ENCODE measurements at places on chromosomes 3 and 15. TPM values are rescaled to one million over a fixed set of nuclear protein-coding genes. Genes with fewer than 3 reads are reported as not detected.

DNA sequence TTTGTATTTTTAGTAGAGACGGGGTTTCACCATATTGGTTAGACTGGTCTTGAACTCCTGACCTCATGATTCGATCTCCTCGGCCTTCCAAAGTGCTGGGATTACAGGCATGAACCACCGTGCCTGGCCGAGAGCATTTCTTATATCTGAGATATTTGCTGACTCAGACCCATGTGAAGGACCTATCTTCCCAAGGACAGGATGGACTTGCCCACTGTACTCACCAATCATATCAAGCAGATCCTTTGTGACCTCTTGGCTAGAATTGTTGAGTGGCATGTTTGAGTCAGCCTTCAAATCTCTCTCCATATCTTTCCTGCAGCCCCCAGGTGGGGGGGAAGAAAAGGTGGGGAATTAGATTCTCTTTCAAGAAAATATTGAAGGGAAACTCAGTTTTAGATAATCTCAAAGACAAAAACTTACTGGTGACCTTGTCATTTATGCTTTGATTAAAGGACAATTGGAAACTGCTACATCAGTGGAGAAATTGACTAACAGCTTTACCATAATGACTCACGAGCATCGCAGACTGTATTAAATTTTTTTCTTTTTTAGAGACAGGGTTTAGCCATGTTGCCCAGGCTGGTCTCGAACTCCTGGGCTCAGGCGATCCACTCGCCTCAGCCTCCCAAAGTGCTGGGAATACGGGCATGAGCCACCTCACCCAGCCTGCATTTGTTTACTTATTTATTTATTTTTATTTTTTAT is 3.1 kb downstream of the C3orf62 start:
- H3K27ac ChIP-seq, result no peak overlapping the region
- no peaks in the 10 kb centered on the region for H3K27me3 ChIP-seq
- no peak for DNase-seq
- no peaks in the 10 kb centered on the region for H3K4me1 ChIP-seq

Gene MCF2L2
- 1.7 TPM for total RNA-seq

Gene EXD1
- not detected for total RNA-seq

Gene ATP13A4
- 3.7 TPM for total RNA-seq

Gene ZDHHC23
- total RNA-seq, result 20.1 TPM

DNA sequence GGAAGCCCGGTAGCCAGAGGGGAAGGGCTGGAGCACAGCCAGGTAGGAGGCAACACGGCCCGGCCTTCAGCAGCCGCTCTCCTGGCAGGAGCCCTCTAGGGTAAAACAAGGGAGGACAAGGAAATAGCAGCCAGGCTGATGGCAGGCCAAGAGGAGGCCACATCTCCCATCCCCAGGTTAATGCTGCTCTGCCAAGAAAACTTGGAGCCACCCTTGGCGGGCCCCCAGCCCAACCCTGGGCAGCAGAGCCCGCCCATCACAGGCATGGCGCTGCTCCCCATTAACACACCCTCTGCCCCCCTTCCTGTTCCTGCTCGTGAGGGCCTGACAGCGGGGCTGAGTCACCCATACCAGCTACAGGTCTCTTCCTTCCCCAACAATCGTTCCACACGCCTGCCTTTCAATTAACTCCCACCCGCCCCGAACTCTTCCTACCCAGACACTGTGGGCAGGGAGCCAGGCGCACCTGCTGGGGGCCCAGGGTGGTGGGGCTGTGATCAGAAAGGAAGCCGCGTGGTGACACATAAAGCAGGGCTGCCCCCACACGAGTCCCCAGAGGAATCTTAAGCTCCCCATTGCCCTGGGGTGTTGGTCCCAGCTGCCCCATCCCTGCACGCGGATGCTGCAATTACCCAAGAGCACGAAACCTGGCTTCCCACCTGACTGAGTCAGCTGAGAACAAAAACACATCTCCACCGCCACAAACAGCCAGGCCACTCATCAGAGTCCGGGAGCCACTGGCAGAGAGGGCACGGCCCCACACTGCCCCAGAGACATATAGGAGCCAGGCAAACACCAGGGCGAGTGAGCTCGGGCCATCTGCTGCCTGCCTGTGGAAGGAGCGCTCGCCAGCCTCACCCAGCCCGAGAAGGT is at the start of gene C15orf62:
TSS of gene C15orf62 (plus strand) at position 707 of the 873 bp plus-strand sequence. CDS start 516 bp downstream, outside the sequence.
- no peaks in the 10 kb centered on the region for H3K27me3 ChIP-seq
- H3K4me3 ChIP-seq, result no peak within 1 kb of the TSS
- no peak within 1 kb of the TSS for H3K27ac ChIP-seq
- peaks cover 10% of the 10 kb centered on the region for H3K4me1 ChIP-seq

- no peaks in the 10 kb centered on the region for H3K36me3 ChIP-seq
- no peaks in the 10 kb centered on the region for H3K27me3 ChIP-seq
- no peak overlapping the region for H3K4me3 ChIP-seq
These were observed 123.6 kb downstream of the LIPC start for GRCh38 chr15:58555162-58556027.

GRCh38 chr15:69629631-69630161 is 177.1 kb downstream of the RPLP1 start:
- DNase-seq, result no peak
- H3K36me3 ChIP-seq, result no peaks in the 10 kb centered on the region
- H3K27ac ChIP-seq, result no peak overlapping the region
- H3K4me3 ChIP-seq, result no peak overlapping the region

GRCh38 chr3:4865714-4866113 is 113.5 kb upstream of the BHLHE40 start:
- H3K4me1 ChIP-seq, result peaks cover 8% of the 10 kb centered on the region
- no peaks in the 10 kb centered on the region for H3K27me3 ChIP-seq
- no peak for DNase-seq
- no peak overlapping the region for H3K4me3 ChIP-seq

DNA sequence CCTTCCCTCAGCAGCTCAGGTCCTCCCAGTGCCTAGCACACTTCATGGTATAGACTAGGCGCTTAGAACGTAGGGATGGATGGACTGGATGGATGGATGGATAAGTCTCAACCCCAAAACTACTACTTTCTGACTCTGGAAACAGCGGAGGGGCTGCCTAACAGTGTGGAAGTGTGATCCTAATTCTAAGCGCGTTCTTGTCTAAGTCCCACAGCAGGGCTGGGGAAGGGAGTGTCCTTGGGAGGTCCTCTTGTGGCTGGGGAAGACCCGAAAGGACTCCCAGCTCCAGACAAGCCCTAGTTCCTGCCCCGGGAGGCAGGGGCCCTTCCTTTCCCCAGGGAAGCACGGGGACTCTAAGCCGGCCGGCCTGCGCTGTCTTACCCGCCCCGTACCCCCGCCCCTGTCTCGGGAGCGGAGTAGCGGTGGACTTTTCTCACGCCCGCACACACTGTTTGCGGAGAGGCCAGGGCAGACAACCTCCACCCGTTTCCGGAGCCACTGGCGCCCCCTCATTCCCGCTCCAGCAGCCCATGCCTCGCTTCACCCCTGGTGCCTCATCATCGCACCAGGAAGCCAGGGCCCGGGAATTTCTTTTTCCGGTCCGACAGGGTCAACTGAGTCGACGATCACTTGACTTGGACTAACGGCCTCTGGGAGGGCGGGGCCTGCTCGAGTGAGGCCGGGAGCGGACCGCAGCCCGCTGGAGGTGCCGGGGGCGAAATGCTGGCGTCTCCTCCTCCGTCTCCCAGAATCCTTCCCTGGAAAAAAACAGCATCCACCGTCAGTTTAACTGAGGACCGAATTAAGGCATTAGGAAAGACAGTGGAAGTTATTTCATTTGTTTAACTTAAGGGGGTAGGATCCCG is 133.3 kb downstream of the TBC1D2B start:
- no peak overlapping the region for H3K27ac ChIP-seq
- peak; percentile 95 for DNase-seq
- H3K27me3 ChIP-seq, result no peaks in the 10 kb centered on the region
- no peaks in the 10 kb centered on the region for H3K36me3 ChIP-seq

GRCh38 chr3:126104742-126105605 is 21.1 kb upstream of the SLC41A3 start:
- no peak overlapping the region for H3K4me3 ChIP-seq
- peak; percentile 3 for DNase-seq
- H3K36me3 ChIP-seq, result peaks cover 33% of the 10 kb centered on the region
- H3K4me1 ChIP-seq, result no peaks in the 10 kb centered on the region
- H3K27me3 ChIP-seq, result no peaks in the 10 kb centered on the region
- H3K27ac ChIP-seq, result no peak overlapping the region

DNA sequence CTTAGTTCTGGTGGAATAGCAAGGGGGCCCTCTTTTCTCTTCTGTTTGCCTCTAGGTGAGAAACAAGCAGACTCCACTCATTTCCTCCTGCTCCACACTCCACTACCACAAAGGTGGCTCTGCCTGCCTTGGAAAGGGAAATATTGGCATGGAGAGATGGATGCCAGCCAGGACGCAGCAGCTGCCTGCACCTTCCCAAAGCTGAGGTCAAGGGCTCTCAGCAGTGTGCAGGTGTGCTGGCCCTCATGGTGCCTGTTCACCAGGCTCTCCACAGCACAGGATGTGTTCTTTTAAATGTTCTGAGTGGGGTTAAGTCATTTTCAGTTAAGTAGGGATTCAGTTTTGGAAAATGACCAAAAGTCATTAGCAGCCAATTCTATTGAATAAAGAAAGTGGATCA is 211.2 kb upstream of the STRIT1 start:
- DNase-seq, result no peak
- no peaks in the 10 kb centered on the region for H3K27me3 ChIP-seq
- H3K4me3 ChIP-seq, result no peak overlapping the region

DNA sequence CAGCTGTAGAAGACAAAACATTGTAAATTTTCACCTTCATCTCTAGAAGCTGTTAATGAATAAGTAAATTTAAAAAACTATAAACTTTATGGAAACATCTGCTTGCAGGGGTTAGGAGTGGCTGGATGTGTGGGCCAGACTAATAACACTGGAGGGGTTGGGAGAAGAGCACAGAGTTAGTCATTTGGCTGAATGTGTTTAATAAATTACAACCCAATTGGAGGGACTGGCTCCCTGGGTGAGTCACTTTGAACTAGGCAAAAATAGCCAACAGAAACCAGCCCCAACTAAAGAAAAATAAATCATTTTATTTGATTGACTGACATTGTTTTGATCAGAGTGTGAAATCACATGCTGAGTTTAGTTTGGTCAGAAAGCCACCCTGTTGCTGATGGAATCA is 21.8 kb downstream of the DGKG start:
- no peak overlapping the region for H3K4me3 ChIP-seq
- no peak overlapping the region for H3K27ac ChIP-seq
- no peaks in the 10 kb centered on the region for H3K4me1 ChIP-seq
- H3K36me3 ChIP-seq, result no peaks in the 10 kb centered on the region

DNA sequence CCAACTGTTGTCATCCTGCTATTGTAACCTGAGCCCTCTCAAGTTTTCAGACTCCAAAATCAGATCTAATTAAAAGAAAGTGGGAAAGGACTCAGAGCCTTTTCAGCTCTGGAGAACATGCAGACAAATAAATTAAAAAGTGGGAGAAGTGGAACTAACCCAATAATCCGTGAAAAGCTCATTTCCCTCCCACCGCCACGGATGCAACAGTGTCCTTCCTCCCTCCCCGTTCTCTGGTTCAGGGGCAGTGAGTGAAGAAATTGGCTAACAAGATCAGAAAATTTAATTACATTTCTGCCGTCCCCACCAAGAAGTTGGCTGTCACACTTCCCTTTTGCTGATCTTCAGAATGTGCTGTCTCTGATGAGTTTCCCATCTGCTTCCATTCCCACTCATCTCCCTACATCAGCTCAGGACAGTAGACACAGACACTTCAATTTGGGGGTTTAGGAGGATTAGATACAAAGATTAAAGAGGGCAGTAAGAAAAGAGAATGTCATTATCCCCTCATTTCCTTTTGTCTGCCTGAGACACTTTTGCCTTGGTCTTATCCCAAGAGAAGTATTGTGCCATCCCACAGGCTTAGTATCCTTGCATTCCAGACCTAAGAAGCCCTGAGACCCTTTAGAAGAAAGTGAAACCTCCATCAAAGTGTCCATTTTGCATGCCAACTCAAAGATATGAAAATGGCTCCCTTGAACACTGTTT is 335.7 kb upstream of the PPP2R3A start:
- no peak overlapping the region for H3K4me3 ChIP-seq
- no peaks in the 10 kb centered on the region for H3K36me3 ChIP-seq
- H3K27me3 ChIP-seq, result no peaks in the 10 kb centered on the region
- no peak overlapping the region for H3K27ac ChIP-seq

- H3K4me3 ChIP-seq, result no peak overlapping the region
- no peaks in the 10 kb centered on the region for H3K27me3 ChIP-seq
- no peak for DNase-seq
- H3K27ac ChIP-seq, result no peak overlapping the region
- H3K36me3 ChIP-seq, result no peaks in the 10 kb centered on the region
These were observed 39.8 kb downstream of the FOXB1 start for GRCh38 chr15:60043744-60044435.

Gene LHFPL4
- total RNA-seq, result 0.25 TPM

- H3K36me3 ChIP-seq, result no peaks in the 10 kb centered on the region
- DNase-seq, result no peak
- no peaks in the 10 kb centered on the region for H3K4me1 ChIP-seq
- no peak overlapping the region for H3K27ac ChIP-seq
These were observed 16.8 kb downstream of the RPUSD3 start for GRCh38 chr3:9826815-9827573.

- no peak for DNase-seq
- no peaks in the 10 kb centered on the region for H3K27me3 ChIP-seq
- H3K4me1 ChIP-seq, result no peaks in the 10 kb centered on the region
- H3K27ac ChIP-seq, result no peak overlapping the region
These were observed 42.7 kb downstream of the ITGA11 start for GRCh38 chr15:68389041-68389930.

GRCh38 chr3:145448436-145448835 is 712.5 kb downstream of the PLOD2 start:
- H3K4me1 ChIP-seq, result no peaks in the 10 kb centered on the region
- H3K4me3 ChIP-seq, result no peak overlapping the region
- no peaks in the 10 kb centered on the region for H3K36me3 ChIP-seq
- no peak for DNase-seq
- no peak overlapping the region for H3K27ac ChIP-seq

Gene HEMK1
- 25.1 TPM for total RNA-seq

- H3K36me3 ChIP-seq, result no peaks in the 10 kb centered on the region
- H3K27me3 ChIP-seq, result no peaks in the 10 kb centered on the region
- no peak overlapping the region for H3K4me3 ChIP-seq
- H3K4me1 ChIP-seq, result peaks cover 2% of the 10 kb centered on the region
- DNase-seq, result no peak
These were observed 30.1 kb upstream of the ARL8B start for GRCh38 chr3:5092018-5092417.

Gene RAB43
- total RNA-seq, result 27.6 TPM
